Stimulated activated CD8-positive, alpha-beta memory T cell treated with anti-CD3 and anti-CD28 coated beads, Interleukin-7, amount 100 ng/mL, for 1 hour (primary cell): ENCODE measurements at places on chromosomes 2 and 18.

GRCh38 chr18:34928088-34928753 is 113.0 kb upstream of the MAPRE2 start:
- no peak for DNase-seq

DNA sequence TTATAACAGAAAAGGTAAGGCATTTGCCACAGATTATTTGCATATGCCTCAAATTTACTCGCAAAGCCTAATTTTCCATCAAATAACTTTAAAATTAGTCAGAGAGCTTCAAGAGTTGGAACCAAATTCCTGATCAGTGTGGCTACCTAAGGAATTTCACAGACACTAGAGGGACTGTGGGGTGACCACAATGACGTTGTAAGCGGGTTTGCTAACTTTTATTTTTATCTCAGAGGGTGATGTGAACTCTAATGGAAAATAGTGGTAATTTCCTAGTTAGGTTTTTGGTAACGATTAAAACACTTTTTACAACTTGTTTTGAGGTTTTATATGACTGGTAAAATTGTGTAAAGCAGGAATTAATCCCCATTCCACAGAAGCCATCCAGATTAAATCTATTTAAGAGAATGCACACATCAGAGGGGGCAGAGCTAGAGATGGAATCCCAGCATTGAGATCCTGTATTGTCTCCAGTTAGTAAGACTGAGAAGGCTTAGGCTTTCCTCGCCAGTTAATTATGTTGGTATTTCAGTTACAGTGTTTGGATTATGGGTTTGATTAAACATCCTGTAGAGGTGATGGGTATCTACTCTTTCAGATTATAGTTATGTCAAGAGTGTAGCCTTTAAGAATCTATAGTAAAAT is 129.0 kb downstream of the GPD2 start:
- DNase-seq = no peak

- no peak for DNase-seq
These were observed 135.0 kb upstream of the KLHL14 start for GRCh38 chr18:32907648-32908423.

GRCh38 chr2:18149660-18150246 is 271.3 kb downstream of the KCNS3 start:
- DNase-seq = no peak

DNA sequence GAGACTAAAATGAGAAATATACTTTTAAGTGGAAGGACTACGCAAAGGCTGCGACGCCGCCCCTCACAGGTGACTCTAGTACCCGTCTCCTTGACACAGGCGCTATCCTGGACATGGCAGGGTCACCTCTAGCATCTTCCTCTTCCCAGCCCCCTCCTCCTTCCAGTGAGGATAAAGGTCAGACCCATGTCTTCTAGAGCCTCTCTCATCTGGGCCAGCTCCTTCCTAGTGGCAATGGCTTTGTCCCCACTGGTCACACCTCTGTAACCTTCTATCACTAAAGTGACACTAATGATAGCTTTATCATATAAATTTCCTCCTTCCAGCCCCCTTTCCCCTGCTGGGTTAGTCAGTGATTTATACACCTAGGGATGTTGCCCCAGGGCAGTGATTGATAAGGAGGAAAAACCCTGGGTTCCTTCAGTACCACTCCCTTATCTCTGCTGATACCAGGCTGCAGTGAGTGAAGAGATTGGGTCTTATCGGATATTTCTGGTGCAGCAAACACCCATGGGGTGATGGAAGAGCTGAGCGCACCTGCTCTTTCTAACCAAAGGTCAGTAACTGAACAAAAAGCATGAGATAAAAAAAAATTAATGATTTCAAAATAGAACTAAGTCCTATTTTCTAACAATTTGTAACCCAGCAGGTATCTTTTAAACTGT is 62.0 kb upstream of the FZD5 start:
- no peak for DNase-seq

GRCh38 chr2:69902213-69902922 is 8.6 kb downstream of the SNRNP27 start:
- no peak for DNase-seq

DNA sequence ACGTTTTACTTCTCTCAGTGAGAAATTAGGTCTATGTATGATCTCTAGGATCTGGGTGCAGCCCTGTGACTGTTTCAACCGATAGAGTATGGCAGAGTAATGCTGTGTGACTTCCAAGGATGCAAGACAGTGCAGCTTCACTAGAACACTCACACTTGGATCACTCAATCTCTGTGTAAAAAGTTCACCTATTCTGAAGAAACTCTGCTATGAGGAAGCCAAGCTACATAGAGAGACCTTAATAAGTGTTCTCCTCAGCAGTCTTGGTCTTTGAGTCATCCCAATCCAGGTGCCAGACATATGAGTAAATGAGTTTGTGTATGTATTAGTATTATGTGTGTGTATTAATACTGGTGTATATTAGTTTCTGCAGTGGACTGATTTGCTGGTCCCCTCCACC is 335.0 kb downstream of the NR4A2 start:
- no peak for DNase-seq
